ENCODE measurements at places on chromosomes 6 and 20. TPM values are rescaled to one million over a fixed set of nuclear protein-coding genes. Genes with fewer than 3 reads are reported as not detected.

SLC32A1 gene
- total RNA-seq = not detected

MEP1A gene
- total RNA-seq = not detected

NR2E1 gene
- not detected for total RNA-seq

FAXC gene
- total RNA-seq = not detected

PKHD1 gene
- not detected for total RNA-seq

RPRD1B gene
- total RNA-seq = 29.3 TPM

TSBP1 gene
- not detected for total RNA-seq

COL19A1 gene
- total RNA-seq = 0.14 TPM

TNNC2 gene
- not detected for total RNA-seq

DNA sequence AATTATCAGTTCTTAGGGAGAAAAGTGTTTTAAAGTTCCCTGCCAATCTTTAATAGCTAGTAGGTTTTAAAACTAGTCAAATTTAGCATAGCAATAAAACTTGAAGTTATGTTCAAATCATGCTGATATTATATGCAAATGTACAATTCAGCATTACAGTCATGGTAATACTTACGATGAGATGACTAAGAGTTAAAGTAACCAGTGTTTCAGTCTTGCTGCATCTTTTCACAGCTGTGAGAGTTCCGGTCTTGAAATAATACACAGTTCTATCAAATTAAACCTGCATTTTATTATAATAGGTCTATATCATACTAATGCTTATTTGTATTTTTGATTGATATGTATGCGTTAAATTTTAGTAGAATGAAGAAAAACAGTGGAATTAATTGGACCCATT is 26.1 kb downstream of the POPDC3 start:
- H3K4me3 ChIP-seq = no peak overlapping the region
- no peaks in the 10 kb centered on the region for H3K4me1 ChIP-seq
- no peak for DNase-seq
- H3K27me3 ChIP-seq = peaks cover 4% of the 10 kb centered on the region
- H3K27ac ChIP-seq = no peak overlapping the region
- no peaks in the 10 kb centered on the region for H3K36me3 ChIP-seq

GRCh38 chr6:169231790-169232506 is 21.7 kb downstream of the THBS2 start:
- no peak for DNase-seq
- no peaks in the 10 kb centered on the region for H3K4me1 ChIP-seq
- no peak overlapping the region for H3K27ac ChIP-seq
- H3K27me3 ChIP-seq = no peaks in the 10 kb centered on the region

- no peaks in the 10 kb centered on the region for H3K27me3 ChIP-seq
- no peak overlapping the region for H3K27ac ChIP-seq
- no peaks in the 10 kb centered on the region for H3K4me1 ChIP-seq
- no peak overlapping the region for H3K4me3 ChIP-seq
Observed at GRCh38 chr20:7629880-7630279, 310.4 kb downstream of the HAO1 start.

DNA sequence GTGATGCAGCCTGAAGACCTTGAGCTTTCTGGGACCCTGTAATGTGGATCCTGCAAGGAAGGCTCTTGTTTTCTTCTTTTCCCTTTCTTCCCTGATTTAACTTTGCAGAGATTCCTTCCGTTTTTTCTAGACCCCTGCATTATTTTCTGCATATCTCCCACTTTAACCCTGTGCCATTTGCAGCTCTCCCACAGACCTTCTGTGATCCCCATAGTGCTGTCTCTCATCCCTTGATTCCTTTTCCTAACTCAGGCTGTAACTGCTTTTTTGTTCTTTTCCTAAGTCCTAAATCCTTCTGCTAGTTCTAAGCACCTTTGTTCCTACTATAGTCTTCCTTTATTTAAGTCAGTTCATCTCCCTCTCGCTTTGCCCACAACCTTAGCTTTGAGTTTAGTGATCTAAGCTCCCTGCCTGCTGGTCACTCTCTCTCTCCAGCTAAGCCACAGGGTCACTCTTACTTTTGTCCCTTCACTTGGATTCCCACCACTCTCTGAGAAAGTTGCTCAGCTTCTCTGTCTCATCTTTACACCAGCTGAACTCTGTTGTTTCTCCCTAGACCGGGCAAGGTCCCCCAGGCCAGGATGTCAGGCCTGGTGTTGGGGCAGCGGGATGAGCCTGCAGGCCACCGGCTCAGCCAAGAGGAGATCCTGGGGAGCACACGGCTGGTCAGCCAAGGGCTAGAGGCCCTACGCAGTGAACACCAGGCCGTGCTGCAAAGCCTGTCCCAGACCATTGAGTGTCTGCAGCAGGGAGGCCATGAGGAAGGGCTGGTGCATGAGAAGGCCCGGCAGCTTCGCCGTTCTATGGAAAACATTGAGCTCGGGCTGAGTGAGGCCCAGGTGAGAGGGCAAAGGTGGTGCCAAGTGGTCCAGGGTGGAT is 1.6 kb downstream of the KLC4 start:
- peaks cover 21% of the 10 kb centered on the region for H3K36me3 ChIP-seq
- H3K4me1 ChIP-seq = peaks cover 35% of the 10 kb centered on the region
- peak overlapping the region; percentile 81 for H3K4me3 ChIP-seq
- H3K27ac ChIP-seq = peak overlapping the region; percentile 57

DNA sequence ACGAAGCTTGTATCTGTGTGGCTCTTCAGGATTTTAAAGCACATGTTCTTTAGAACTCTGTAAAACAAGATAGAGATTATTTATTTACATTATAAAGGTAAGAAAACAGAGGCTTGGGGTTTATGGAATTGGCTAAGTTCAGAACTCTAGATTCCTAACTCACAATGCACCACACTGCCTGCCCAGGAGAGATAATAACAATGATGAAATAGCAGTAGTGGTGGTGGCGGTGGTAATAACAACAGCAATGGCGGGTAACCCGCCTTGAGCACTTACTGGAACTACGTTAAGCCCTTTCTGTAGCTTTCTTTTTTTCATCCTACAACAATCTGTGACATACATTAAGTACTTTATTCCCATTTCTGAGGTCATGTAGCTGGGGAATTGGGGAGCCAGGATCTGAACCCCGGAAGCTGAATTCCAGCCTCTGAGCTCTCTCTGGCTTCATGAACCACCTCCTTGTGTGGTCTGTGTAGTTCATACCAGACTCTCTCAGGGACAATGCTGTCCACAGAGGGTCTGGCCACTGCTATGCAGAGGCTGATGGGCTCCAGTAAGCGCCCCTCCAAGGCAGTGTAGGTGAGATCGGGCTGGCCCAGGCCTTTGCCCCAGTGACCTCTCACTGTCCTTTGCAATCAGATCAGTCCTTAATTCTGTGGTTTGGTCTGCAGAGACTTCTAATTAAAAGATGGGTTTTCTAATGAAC is 260.9 kb downstream of the SLC24A3 start:
- H3K36me3 ChIP-seq = no peaks in the 10 kb centered on the region
- H3K27me3 ChIP-seq = no peaks in the 10 kb centered on the region
- no peak overlapping the region for H3K27ac ChIP-seq
- no peak overlapping the region for H3K4me3 ChIP-seq
- no peak for DNase-seq
- H3K4me1 ChIP-seq = no peaks in the 10 kb centered on the region

DNA sequence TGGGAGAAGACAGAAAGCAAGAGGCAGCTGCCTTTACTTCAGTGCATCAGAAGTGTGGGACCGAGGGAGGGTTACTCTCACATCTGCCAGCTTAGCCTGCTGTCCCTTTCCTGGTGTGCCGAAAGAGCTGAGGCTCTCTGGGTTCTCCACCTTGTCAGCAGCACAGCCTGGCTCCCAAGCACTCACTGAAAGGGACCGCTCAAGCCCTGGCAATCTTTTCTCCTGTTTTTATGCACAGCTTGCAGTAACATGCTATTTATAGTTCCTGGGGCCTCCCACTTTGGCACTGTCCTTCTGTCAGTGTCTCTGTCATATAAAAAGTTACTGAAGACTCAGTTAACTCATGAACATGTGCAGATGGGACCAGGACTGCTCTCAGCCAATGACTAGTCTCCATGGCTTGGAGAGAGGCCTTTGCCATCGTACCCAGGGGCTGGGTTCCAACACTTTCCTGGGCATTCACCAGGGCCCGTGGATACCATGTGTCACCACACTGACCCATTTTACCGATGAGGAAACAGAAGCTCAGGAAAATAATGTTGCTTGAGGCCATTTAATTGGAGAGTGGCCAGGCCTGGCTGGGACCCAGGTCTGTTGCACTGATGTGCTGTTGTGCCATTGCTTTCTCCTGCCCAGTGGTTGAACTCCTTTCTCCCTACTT is 46.2 kb downstream of the PANK2 start:
- peaks cover 14% of the 10 kb centered on the region for H3K4me1 ChIP-seq
- peaks cover 30% of the 10 kb centered on the region for H3K36me3 ChIP-seq
- H3K4me3 ChIP-seq = no peak overlapping the region
- no peak for DNase-seq
- H3K27me3 ChIP-seq = no peaks in the 10 kb centered on the region

GRCh38 chr6:14450133-14450504 is 332.5 kb downstream of the CD83 start:
- no peak overlapping the region for H3K4me3 ChIP-seq
- H3K4me1 ChIP-seq = peaks cover 59% of the 10 kb centered on the region
- peak overlapping the region; percentile 21 for H3K27ac ChIP-seq
- H3K27me3 ChIP-seq = no peaks in the 10 kb centered on the region

DNA sequence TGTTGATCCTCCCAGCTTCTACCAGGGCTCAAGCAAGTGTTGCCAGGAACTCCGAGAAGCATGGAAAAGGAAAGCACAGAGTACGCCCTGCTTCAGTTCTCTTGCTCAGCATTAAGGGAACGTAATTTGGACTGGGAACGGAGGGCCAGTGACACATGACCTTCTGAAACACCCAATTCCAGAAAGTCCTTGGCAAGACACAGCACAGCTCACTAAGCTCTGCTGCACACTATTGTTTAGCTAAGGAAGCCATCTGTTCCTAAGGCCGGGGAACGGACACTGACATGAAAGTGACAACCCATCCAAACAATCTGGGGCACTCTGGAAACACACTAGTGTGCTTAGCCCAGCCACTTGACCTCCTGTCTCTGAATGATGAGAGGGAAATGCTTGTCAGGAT is 56.9 kb upstream of the NXT1 start:
- no peaks in the 10 kb centered on the region for H3K36me3 ChIP-seq
- no peak overlapping the region for H3K4me3 ChIP-seq
- no peak for DNase-seq

- H3K4me1 ChIP-seq = no peaks in the 10 kb centered on the region
- peak; percentile 16 for DNase-seq
- peaks cover 7% of the 10 kb centered on the region for H3K36me3 ChIP-seq
- no peak overlapping the region for H3K4me3 ChIP-seq
- no peaks in the 10 kb centered on the region for H3K27me3 ChIP-seq
- no peak overlapping the region for H3K27ac ChIP-seq
Observed at GRCh38 chr6:11791354-11792107, 12.9 kb upstream of the ADTRP start.

GRCh38 chr6:20440296-20440695 is 38.6 kb downstream of the E2F3 start:
- DNase-seq = no peak
- H3K27me3 ChIP-seq = no peaks in the 10 kb centered on the region
- H3K27ac ChIP-seq = no peak overlapping the region
- peaks cover 15% of the 10 kb centered on the region for H3K4me1 ChIP-seq
- no peak overlapping the region for H3K4me3 ChIP-seq

GRCh38 chr6:163504984-163505640 is 90.6 kb downstream of the QKI start:
- no peaks in the 10 kb centered on the region for H3K27me3 ChIP-seq
- H3K4me3 ChIP-seq = no peak overlapping the region
- H3K27ac ChIP-seq = no peak overlapping the region
- H3K4me1 ChIP-seq = peaks cover 10% of the 10 kb centered on the region

GRCh38 chr6:158226655-158227512 is 58.7 kb downstream of the GTF2H5 start:
- H3K4me1 ChIP-seq = peaks cover 6% of the 10 kb centered on the region
- no peak for DNase-seq
- no peaks in the 10 kb centered on the region for H3K27me3 ChIP-seq
- no peak overlapping the region for H3K4me3 ChIP-seq

DNA sequence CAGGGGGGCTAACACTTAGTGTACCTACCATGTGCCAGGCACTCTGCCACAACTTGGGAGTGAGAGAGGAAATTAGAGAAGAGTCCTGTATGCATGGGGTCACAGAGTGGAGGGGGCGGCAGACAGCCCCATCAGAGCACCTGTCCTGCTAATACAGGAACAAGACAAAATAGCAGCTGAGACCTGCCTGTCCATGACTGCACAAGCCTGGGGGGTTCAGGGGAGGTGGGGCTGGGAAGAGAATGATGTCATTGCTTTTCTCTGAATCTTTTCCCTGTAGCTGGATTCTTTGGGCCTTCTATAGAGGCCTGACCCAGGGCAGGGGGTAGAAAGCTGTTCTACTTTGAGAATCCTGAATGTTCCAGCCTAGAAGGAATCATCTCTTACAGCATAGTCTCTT is 37.4 kb downstream of the FOXP4 start:
- H3K4me1 ChIP-seq = peaks cover 3% of the 10 kb centered on the region
- no peak overlapping the region for H3K4me3 ChIP-seq
- no peaks in the 10 kb centered on the region for H3K36me3 ChIP-seq
- no peak for DNase-seq
- no peak overlapping the region for H3K27ac ChIP-seq
- H3K27me3 ChIP-seq = no peaks in the 10 kb centered on the region

GRCh38 chr6:71544028-71544427 is 255.4 kb downstream of the OGFRL1 start:
- peaks cover 2% of the 10 kb centered on the region for H3K27me3 ChIP-seq
- H3K4me3 ChIP-seq = no peak overlapping the region
- no peak overlapping the region for H3K27ac ChIP-seq
- H3K4me1 ChIP-seq = no peaks in the 10 kb centered on the region
- no peak for DNase-seq
- H3K36me3 ChIP-seq = no peaks in the 10 kb centered on the region

GRCh38 chr20:17645546-17646208 is 36.4 kb downstream of the RRBP1 start:
- peaks cover 5% of the 10 kb centered on the region for H3K4me1 ChIP-seq
- H3K27ac ChIP-seq = no peak overlapping the region
- H3K36me3 ChIP-seq = peaks cover 4% of the 10 kb centered on the region

DNA sequence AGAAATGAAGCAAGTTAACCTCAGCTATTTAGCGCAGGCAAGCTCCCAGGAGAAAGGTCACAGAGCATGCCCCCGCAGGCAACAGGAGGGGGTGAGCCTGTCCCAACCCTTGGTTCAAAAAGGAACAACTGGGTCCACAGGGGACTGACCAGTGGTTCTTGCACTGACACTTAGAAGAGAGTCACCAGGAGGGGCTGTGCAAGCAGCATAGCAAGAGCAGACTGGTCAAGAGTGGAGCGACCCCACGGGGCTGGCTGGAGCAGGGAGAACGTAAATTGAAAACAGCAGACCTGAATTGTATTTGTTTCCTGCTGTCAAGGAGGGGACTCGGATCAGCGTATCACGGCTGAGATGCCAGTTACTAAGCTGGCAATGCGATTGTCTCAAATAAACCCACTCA is 32.8 kb downstream of the GABRR1 start:
- peaks cover 5% of the 10 kb centered on the region for H3K27me3 ChIP-seq
- H3K4me1 ChIP-seq = no peaks in the 10 kb centered on the region
- H3K36me3 ChIP-seq = no peaks in the 10 kb centered on the region
- no peak overlapping the region for H3K27ac ChIP-seq

DNA sequence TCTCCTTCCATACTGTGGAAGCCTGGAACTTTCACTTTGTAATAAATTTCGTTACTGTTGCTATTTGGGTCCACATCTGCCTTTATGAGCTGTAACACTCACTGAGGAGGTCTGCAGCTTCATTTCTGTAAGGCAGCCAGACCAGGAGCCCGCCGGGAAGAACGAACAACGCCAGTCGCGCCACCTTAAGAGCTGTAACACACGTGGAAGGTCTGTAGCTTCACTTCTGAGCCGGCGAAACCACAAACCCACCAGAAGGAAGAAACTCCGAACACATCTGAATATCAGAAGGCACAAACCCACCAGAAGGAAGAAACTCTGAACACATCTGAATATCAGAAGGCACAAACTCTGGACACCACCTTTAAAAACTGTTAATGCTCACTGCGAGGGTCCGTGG is 589.9 kb upstream of the SLC35B3 start:
- peaks cover 1% of the 10 kb centered on the region for H3K27me3 ChIP-seq
- H3K4me3 ChIP-seq = peak overlapping the region; percentile 24
- H3K36me3 ChIP-seq = no peaks in the 10 kb centered on the region
- peaks cover 2% of the 10 kb centered on the region for H3K4me1 ChIP-seq
- no peak overlapping the region for H3K27ac ChIP-seq
- peak; percentile 2 for DNase-seq
